Urinary bladder (tissue), 4 donors: ENCODE measurements at places on chromosomes 12 and 14. TPM values are rescaled to one million over a fixed set of nuclear protein-coding genes. Genes with fewer than 3 reads are reported as not detected.
A peak's percentile ranks its signal among the peaks of the same experiment; 100 is the strongest.

DNA sequence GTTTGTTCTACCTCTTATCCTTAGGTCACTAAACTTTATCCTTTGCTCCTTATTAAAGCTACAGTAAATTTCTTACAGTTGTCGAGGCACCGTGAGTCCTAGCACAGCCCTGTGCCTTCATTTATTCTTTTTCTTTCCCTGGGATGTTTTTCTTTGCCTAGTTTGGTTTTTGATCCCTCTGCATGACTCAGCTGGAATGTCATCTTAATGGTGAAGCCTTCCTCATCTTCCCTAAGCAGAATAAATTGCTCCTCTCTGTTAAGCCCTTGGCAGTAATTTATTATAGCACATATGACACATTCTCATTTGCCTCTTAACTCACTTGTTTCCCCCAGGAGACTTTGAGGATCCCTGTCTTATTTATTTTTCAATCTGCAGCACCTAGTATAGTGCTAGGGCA is 16.6 kb downstream of the ACTR10 start:
- DNase-seq, result no peak

DNA sequence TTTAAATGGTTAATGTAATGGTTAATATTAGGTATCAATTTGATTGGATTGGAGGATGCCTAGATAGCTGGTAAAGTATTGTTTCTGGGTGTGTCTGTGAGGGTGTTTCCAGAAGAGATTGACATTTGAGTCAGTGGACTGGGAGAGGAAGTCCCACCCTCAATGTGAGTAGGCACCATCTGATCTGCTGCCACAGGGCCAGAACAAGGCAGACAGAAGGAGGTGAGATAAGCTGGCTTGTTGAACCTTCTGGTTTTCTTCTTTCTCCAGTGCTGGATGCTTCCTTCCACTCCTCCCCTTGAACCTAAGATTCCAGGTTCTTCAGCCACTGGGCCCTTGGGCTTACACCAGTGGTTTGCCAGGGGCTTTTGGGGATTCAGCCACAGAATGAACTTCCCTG is 756.5 kb upstream of the LRFN5 start:
- no peak for DNase-seq

DNA sequence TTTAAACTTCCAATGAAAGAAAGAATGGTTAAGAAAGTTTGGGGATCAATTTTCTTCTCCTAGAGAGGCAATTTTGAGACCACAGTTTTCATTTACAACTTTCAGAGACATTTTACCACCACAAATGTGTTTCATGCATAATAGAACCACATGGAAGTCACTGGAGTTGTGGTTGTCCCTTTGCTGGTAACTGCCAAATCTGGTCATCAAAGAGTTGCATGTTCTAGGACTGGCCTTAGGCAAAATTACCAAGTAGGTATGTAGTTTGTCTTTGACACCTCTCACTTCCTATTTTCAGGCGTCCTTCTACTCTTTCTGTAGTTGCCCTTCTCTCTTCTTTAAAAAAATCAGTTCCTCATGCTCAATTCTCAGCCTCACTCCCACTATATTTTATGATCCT is 54.3 kb upstream of the TMX1 start:
- DNase-seq, result no peak

- no peak for DNase-seq
These were observed 198.9 kb upstream of the SLC16A7 start for GRCh38 chr12:59396919-59397318.

GRCh38 chr14:22519877-22520685 is 68.9 kb downstream of the DAD1 start:
- no peak for DNase-seq

GRCh38 chr14:90726656-90727055 is 89.6 kb downstream of the TTC7B start:
- no peak for DNase-seq

- DNase-seq, result no peak
These were observed 612.5 kb upstream of the TMEM132C start for GRCh38 chr12:127654383-127654985.

DNA sequence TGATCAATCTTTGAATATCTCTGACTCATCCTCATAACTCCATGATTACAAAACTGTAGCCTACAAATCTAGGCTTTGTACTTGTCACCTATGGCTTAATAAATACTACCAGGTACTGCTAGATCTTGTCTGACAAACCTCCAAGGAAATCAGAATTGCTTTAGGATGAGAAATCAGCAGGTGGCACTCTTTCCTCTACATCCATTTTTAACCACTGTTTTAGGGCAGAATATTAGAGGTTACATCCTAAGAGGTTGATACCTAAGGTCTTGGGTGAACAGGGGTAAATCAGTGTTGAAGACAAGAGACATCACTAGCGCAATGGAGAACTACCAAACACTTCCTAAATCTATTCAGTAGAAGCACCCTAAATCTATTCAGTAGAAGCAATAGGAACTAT is 63.1 kb upstream of the SOX5 start:
- no peak for DNase-seq

DNA sequence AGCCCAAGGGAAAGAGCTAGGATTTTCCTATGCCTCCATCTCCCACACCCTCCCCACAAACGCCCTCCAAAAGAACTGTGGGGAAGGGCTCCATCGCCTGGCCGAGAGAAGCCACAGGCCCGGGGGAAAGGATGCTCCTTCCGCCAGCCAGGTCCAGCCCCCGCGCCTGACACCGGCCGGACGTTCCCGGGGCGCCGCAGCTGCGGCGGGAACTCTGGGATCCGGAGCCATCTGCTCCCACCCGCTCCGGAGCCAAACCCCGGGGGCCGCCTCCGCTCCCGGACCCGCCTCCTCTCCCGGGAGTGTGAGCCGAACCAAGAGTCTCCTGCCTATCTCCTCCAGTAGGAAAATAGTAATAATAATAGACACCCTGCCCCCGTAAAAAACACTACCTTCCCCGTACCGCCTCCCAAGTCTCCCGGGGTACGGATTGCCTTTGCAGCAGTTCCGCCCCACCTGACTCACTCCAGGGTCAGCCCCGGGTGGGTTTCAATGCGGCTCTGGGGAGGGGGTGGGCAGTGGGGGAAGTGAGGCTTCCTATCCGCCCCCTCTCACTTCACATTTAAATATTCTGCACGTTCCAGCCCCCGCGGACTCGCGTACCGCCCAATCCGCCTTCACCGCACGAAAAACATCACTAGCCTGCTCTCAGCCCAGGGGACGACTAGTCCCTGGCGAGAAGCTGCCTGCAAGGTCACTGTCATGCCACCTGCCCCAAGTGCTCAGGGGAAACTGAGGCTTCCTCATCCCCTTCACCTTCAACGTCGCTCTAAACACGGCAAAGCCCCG is 2.4 kb downstream of the AGAP2 start:
- DNase-seq, result no peak

GRCh38 chr12:3219233-3219632 is 142.1 kb downstream of the TSPAN9 start:
- DNase-seq, result no peak

DNA sequence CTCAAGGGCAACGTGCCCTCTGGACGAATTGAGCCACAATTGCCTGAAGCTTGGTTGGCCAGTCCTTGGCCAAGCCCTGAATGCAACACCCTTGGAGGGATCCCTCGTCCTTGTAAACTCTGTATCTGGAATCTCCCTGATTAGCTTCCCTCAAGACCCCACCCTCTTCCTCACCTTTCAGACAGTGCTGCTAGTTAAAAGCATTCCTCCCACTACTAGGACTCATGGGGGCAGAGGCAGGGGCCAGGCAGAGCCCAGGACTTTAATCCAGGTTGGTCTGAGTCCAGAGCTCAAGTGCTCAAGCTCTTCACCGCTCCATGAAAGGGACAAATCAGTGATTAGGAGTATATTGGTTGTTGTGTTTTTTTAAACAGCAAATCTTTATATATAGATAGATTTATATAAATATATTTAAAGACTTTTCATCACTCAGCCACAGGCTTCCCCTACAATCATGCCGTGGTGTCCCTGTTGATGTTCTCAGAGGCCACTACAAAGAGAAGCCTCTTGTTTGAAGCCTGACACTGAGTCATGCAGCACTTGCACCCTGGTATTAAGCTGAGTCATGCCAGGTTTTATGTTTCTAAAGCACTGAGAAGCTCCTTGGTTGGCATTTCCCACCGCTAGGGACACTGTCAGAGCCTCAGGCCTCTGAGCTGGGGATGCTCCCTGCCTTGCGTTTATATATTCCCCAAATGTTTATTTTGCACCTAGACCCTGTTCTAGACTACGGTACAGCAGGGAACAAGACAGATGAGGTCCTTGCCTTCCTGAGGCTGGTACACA is 53.8 kb upstream of the GSC start:
- DNase-seq, result no peak

- DNase-seq, result peak; percentile 72
These were observed 13.0 kb downstream of the CIPC start for GRCh38 chr14:77111021-77111420.

- no peak for DNase-seq
These were observed 265.6 kb downstream of the AACS start for GRCh38 chr12:125330645-125331341.

DNA sequence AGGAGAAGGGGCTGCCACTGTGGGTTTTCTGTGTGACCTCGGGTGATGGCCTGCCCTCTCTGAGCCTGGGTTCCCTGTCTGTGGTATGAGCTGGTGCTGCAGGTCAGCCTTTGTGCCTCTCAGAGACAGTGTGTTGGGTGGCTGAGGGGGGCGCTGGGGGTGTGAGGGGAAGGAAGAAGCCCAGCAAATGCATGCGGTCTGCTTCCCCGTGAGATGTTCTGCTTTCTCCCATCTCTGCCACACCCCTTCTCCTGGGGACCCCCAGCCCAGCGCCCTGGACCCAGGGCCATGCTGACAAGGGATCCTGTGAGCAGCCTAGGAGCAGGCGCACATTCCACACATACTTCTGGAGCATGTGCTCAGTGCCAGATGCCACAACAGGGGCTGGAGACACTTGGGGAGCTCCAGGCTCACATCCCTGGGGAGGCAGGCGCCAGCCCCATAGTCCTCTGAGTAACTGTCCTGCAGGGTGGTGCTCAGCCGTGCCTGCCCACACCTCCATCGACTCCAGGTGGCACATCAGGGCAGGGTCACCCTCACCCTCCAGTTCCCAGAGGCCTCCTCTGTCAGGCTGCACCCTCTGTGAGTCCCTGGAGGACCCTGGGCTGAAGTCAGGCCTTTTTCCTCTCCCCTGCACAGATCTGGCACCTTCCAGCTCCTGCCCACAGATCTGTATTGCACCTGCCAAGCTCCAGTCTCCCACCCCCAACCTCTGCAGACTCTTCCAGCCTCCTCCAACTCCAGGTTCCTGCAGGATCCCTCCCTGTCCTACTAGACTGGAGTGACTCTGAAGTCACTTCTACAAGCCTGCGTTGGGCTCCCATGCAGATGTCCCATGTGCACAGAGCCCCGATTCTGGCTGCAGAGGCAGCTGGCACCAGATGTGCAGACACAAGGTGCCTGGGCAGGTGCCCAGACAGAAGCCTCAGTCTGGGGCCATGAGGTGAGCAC is 205.6 kb downstream of the KIF26A start:
- DNase-seq, result no peak

- DNase-seq, result no peak
These were observed 124.9 kb downstream of the BCAT1 start for GRCh38 chr12:24823808-24824515.

GRCh38 chr12:101876322-101876860 is 989 bp upstream of the DRAM1 start:
- no peak for DNase-seq

- no peak for DNase-seq
These were observed 69.6 kb upstream of the KRAS start for GRCh38 chr12:25320123-25321006.

- no peak for DNase-seq
These were observed 111.3 kb downstream of the DENND5B start for GRCh38 chr12:31479516-31480210.

- DNase-seq, result peak; percentile 69
These were observed 448.3 kb downstream of the PCNX1 start for GRCh38 chr14:71355324-71356201.

DNA sequence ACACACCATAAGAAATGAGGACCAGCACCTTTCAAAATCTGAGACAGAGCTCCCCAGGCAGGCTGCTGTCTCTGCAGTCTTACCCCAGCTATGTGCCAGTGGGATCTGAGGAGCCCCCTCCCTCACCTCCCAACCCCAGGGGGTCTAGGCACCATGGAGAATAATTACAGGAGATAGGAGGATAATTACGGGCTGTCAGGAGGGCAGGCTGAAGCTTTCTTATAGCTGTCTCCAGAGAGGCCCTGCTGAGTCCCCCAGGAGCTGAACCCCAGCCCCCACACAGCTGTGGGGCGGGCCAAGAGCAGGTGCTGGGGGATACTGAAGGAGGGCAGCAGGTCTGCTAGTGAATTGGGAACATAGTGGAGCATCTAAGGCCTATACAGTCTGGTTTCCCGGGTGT is 6.8 kb downstream of the CPNE6 start:
- DNase-seq, result no peak

- no peak for DNase-seq
These were observed 68.0 kb downstream of the WNK1 start for GRCh38 chr12:820336-820735.

DNA sequence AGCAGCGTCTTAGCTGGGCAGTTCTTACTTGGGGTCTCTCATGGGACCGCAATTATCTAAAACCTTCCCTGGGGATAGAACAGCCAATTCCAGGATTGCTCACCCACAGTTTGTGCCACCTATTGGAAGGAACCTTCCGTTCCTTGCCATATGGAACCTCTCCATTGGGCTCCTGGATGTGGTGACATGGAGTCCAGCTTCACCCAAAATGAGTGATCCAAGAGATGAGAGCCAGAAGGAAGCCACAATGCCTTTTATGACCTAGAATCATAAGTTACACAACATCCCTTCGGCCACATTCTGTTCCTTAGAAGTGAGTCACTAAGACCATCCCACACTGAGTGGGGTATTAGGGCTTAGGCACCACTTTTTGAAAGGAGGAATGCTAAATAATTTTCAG is 164.4 kb downstream of the FBXL14 start:
- DNase-seq, result no peak

Gene KRT2
- not detected for polyA plus RNA-seq

Gene RIN3
- 21.7 TPM for polyA plus RNA-seq

Gene FAM181A
- not detected for polyA plus RNA-seq

Gene SLC17A8
- polyA plus RNA-seq, result 0.05 TPM

Gene NAV3
- polyA plus RNA-seq, result 5.3 TPM

Gene VWF
- polyA plus RNA-seq, result 97.0 TPM

Gene HCAR2
- polyA plus RNA-seq, result 4.0 TPM

Gene CMA1
- 2.1 TPM for polyA plus RNA-seq

Gene COX8C
- 0.23 TPM for polyA plus RNA-seq

Gene HOXC12
- 0.04 TPM for polyA plus RNA-seq
